Kidney tubule cell (primary cell): ENCODE measurements at places on chromosomes 13 and 19.

GRCh38 chr13:82687884-82688283 is 1194.4 kb downstream of the SLITRK1 start:
- no peak for DNase-seq

GRCh38 chr13:58085274-58085673 is 453.7 kb downstream of the PCDH17 start:
- DNase-seq, result no peak

GRCh38 chr13:107554460-107554859 is 660.9 kb downstream of the LIG4 start:
- DNase-seq, result no peak

GRCh38 chr19:17357724-17358123 is 19.4 kb downstream of the PLVAP start:
- DNase-seq, result no peak

DNA sequence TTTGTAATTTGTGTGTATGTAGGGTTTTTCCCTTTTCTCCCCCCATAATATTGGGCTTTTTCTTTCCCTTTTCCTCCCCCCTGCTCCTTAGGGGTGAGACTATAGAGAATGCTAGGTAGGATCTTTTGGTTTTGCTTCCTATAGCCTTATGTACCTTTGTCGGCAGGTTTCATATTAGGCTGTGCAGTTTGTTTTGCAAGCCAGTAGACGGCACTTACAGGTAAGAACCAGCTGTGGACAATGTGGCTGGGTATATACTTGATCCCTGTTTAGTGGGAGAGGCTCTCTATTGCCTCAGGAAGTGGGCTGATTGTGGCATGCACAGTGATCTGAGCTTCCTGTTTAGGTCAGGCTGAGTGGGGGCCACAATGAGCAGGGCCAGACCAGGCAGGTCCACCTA is 359.2 kb upstream of the OBI1 start:
- DNase-seq, result no peak

DNA sequence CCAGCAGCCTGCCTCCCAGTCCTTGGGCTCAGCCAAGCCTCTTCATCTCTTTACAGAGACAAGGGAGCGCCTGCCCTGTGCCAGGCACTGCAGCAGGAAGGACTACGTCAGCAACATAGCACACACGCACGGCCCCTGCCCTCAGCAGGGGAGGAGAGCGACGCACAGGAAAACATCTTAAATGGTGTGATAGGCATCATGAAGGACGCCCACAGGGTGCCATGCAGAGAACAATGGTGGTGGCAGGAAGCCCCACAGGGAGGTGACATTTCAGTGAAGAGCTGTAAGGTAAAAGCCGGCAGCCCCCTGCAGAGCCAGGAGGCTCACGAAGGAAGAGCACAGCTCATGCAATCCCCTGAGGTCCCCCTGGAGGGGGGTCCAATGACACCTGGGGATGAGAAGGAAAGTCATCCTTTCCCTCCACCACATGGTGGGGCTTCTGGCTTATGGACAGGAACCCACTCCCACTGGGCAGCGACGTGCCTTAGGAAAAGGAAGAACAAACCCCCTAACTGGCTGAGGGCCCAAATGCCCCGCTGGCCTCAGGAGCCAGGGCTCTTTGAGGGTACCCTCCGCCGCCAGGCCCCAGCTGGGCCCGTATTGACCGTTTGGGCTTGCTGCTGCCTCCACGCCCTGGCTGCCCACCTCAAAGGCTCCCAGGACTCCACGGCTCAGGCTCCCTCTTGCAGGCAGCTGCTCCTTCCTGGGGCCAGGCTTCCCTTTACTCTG is 37.3 kb upstream of the C13orf42 start:
- DNase-seq, result no peak

DNA sequence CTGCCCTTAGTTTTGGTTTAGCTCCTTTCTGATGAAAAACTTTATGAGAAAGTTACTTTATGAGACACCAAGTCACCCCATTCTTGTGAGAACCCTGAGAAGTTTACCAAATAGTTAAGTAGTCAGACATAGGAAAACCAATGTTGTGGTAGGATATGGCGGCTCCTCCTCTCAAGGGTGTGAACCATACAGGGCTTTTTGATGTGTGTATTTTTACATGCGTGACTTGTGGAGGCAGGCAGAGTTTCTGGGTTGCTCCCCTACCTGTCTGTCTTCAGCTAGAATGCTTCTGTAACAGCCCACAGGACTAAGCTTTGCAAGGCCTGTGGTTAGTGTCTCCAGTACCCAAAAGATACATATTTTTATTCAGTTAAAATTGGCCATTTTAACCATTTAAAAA is 18.3 kb downstream of the UBAC2 start:
- no peak for DNase-seq

DNA sequence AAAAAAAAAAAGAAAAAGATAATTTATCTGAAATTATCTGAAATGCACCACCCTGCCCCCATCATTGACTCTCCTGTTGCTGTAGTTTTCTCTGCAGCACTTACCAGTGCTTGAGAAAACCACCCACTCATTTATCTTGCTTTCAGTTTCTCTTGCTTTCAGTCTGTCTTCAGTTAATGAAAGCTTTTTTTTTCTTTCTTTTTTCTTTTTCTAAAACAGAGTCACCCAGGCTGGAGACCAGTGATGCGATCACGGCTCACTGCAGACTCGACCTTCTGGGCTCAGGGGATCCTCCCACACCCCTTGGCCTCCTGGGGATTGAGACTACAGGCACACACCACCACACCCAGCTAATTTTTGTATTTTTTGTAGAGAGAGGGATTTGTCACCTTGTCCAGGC is 4.3 kb upstream of the ACP5 start:
- DNase-seq, result peak; percentile 46
